ENCODE measurements at places on chromosomes 6 and 20.

DNA sequence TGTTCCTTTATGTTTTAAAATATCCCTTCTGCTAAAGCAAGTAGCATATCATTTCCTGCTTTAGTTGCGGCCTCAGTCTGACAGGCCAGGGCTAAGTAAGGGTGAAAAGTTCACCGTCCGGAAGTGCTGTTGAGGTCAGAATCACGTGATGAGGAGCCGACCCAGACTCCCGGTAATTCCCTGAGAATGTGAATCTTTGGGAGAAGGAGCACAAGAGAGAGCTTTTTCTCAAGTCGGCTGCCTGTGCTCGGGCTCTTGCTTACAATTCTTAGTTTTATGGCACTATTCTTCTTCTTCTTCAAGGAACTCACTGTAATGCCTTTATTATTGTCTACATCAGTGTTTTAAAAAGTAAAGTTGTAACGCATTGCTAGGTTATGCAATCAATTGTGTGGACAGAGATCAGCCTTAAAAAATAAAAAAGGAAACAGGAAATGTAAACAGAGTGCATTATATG lies 309.3 kb downstream of the PRL start:
- no peak for DNase-seq

DNA sequence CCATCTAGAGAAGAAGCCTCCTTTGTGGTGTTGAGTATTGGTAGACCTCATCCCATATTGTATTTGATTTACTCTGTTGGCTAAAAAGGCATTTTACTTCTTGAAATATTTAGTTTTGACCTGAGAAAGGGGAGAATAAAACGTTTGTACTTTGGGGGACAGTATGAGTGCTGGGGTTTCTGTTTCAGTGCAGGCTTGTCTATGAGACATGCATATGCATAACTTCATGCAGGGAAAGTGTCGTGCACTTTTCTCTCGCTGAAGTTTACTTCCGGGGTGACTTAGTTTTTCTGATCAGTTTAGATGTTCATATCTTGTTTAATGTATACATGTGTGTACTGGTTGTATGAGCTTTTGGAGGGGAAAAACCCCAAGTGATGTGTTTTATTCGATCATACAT lies 59.5 kb downstream of the UTRN start:
- no peak for DNase-seq

DNA sequence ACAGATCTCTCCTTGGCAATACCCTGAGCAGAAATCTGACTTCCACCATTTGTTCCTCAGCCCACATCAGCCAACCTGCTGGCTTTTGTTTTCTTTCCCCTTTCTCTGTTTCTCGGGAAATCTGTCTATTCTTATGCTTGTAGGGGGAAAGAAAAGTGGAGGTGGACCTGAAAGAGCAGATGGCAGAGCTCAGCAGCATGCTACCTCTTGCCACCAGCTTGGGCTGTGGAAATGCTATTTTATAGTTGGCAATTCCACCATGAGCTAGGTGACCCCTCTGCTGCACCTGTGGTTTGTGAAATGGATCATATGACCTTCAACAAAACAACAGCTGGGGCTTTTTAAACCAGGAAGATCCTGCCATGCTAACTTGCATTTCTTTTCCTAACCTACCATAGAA lies 6.8 kb upstream of the SPATS1 start:
- DNase-seq = no peak

GRCh38 chr20:59300333-59301081 lies at the start of gene EDN3:
Gene EDN3, plus strand, starts transcription at chr20:59300611. Its CDS starts 202 bp downstream, at chr20:59300813.
- no peak for DNase-seq

DNA sequence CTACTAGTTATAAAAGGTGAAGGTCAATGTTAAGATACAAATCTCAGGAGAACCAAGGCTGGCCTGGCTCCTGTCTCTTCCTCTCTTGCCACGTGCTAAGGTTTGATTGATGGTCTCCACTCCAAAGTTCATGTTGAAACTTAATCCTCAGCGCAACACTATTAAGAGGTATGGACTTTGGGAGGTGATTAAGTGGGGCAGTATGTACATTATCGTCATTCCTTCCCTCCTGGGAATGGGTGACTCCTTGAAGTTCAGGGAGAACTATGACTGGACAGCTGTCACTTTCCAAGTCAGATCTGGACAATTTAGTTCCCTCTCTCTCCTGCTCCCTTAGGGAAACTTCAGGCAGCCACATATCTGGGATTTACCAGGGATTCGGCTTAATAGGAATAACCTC lies 50.5 kb downstream of the KCNK5 start:
- DNase-seq = no peak

GRCh38 chr6:15087186-15087589 lies 158.7 kb upstream of the JARID2 start:
- no peak for DNase-seq

DNA sequence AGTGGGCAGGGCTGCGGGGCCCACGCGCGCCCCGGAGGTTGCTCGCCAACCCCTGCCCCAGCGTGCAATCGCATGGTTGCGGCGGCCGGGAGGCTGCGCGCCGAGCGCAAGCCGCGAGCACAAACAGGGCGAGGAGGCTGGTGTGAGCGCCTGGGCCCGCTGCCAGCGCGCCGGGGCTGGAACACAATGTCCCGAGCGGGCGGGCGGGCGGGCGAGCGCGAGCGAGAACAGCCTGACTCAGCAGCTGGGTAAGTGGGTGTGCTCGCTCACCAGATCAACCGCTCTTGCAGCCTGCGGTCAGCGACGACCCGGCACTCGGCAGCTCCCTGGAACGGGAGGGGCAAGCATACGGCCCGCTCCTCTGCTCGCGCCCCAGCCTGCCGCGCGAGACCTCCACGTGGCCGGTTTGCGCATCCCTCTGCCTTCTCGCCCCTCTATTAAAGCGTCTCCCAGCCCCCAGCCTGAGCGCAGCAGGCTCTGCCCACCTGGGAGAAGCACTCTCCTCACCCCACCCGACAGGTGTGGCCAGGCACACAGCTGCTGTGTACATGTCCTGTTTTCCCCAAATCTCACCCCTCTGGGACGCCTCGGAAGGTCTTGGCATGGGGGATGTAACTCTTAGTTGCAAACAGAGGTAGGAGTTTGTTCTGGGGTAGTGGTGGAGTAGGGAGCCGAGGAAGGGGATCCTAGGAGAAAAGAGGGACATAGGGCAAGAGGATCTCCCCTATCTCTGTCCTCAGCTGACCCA lies 8.7 kb upstream of the ARMC12 start:
- peak; percentile 80 for DNase-seq

DNA sequence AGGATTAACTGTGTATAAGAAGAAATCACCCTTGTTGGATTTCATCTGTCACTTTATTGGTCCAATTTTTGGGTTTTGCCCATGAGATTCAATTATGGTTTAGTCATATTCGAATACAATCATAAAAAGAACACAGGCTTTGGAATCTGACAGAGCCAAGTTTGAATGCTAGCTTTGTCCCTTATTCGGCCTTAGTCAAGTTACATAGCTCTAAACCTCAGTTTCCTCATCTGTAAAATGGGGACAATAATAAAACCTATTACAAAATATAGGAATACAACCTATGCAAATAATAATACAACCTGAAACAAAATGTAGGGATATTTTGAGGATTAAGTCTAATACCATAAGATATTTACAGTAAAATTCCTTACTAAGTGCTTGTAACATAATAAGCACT lies 57.7 kb downstream of the PRPH2 start:
- DNase-seq = no peak

GRCh38 chr6:39797751-39798150 lies 5.6 kb downstream of the DAAM2 start:
- no peak for DNase-seq

DNA sequence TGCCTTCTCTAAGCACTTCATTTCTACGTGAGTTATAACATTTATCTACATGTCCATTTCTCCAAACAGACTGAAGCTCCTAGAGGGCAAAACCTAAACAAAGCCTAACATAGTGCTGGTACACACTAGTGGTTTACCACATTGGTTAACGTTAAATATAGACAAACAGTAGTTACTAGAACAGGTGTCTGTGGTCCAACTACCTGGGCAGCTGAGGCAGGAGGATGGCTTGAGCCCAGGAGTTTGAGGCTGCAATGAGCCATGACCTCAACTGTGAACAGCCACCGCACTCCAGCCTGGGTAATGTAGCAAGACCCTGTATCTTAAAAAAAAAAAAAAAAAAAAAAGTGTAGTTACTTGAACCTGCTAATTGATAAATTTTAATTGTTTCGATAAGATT lies 26.5 kb downstream of the PTPRK start:
- no peak for DNase-seq

GRCh38 chr6:125597411-125598253 lies 151.8 kb upstream of the HEY2 start:
- DNase-seq = no peak

DNA sequence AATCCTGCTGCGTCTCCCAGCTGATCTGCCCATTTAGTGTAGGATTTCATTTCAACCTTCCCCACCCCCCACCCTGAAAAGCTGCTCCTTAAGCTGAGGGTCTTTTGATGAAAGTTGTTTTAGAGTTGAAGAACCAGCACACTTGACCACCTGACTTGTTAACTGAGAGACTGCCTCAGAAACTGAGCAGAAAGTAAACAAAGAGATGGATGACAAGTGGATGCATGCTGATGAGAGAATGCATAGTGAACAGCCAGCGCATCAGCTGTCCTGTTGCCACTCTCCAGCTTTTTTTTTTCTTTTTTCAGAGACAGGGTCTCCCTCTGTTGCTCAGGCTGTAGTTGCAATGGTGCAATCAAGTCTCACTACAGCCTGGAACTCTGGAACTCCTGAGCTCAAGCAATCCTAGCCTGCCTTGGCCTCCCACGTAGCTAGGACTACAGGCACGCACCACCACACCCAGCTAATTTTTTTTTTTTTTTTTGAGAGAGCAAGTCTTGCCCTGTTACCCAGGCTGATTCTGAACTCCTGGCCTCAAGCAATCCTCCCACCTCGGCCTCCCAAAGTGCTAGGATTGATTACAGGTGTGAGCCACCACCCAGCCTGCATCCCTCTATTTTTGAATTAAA lies 9.5 kb downstream of the RPL10A start:
- no peak for DNase-seq

GRCh38 chr20:59949911-59950310 lies 8.3 kb upstream of the CDH26 start:
- no peak for DNase-seq

- no peak for DNase-seq
Observed at GRCh38 chr6:18340781-18341551, 46.2 kb upstream of the RNF144B start.

GRCh38 chr6:29005183-29005885 lies at the start of gene ZNF311:
Gene ZNF311, minus strand, starts transcription at chr6:29005315. Its CDS starts 1,361 bp downstream, at chr6:29003954.
- DNase-seq = no peak

- DNase-seq = peak; percentile 76
Observed at GRCh38 chr6:111482188-111482958, 645 bp downstream of the REV3L start.

DNA sequence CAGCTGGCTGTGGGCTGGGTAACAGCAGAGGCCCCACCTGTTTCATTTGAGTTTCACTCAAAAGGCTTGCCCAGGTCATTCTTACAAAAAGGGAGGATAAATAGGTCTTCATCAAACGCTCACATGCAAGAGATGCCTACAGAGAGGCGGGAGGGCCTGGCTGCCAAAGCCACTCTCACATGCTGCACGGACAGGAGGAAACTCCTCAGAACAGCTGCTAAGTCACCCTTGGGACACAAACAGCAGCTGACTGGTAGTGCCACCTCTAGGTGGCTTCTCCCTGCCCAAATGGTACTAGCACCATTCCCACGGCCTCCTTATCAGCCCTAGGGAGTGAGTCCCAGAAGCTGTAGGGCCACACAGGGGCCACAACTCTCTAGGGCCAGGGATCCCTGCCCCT lies 23.8 kb downstream of the SLC22A23 start:
- no peak for DNase-seq

- DNase-seq = no peak
Observed at GRCh38 chr6:143986463-143987065, 21.5 kb downstream of the PLAGL1 start.

GRCh38 chr6:27295301-27296079 lies 16.6 kb downstream of the POM121L2 start:
- no peak for DNase-seq

- no peak for DNase-seq
Observed at GRCh38 chr6:166633732-166634535, 6.9 kb upstream of the RPS6KA2 start.

- DNase-seq = peak; percentile 69
Observed at GRCh38 chr6:18990059-18990978, 603.2 kb downstream of the RNF144B start.

GRCh38 chr6:906920-907319 lies 214.0 kb upstream of the EXOC2 start:
- no peak for DNase-seq

DNA sequence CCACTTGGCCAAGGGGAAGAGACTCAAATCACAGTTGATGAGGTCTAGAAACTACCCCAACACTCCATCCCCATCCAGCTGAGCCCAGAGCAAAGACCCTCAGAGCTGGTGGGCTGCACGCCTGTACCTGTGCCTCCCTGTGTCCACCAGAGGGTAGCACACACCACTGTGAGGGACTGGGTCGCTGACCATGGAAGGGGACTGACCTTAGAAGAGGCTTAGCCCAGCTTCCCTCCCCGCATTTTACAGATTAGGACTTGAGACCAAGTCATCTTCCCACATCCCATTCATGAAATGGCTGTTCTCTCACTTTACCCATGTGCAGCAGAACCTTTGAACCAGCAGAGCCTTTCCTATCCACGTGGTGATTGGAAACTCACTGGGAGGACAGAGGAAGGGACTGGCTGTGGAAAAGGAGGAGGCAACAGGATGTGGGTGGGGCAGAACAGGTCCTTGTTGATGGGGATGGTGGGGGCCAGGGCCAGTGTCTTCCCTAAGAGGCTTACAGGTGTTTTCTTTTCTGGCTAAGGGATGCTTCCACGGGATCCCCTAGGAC lies 44.3 kb downstream of the CPXM1 start:
- DNase-seq = no peak

DNA sequence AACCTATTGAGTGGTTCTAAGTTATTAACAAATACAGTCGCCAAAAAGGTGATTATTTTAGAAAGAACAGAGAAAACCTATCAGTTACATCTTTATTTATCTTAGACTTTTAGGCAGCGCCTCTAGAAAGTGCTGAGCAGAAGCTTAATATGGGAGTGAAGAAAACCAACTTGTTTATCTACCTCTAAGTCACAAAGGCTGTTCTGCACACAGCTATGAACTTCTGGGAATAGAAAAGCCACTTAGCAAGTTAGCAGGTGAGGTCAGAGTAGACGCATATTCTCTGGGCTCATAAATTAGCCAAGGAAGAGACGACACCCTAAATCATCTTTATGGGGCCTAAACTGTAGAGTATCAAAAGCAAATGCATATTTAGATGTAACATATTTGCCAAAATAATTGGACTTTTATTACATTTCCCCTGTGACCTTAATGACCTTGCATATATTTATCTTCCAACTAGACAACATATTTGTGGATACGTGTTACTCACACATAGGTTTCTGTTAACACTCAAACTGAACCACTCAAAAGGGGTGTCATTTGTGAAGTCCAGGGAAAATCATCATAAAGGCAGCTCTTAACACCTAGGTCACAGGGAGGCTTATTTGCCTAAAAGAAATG lies 267.1 kb downstream of the ADGB start:
- no peak for DNase-seq

DNA sequence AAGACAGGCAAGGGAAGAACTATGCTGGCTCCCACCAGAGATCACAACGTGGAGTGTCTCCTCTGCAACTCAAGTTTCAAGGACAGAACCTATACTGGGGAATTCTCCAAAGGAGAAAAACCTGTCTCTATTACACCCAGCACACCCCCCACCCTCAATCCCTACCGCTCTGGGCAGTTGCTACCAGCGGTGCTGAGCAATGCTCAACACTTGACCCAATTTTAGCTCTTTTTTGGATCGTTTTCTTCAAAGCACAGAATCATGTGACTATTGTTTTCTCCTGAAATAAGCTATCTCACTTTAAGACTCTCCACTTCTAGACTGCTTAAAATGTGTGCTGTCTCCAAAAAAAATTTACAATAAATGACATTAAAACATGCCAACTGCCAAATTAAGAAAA lies 23.3 kb downstream of the MAP7 start:
- DNase-seq = no peak

All from nucleus accumbens (tissue), 56 donors.